ENCODE measurements at places on chromosomes 6 and 20. TPM values are rescaled to one million over a fixed set of nuclear protein-coding genes. Genes with fewer than 3 reads are reported as not detected.

GRCh38 chr20:39983183-39983582, 705.9 kb downstream of the MAFB start:
- no peak overlapping the region for H3K4me3 ChIP-seq
- no peak for DNase-seq
- peaks cover 4% of the 10 kb centered on the region for H3K27me3 ChIP-seq
- H3K36me3 ChIP-seq: no peaks in the 10 kb centered on the region
- H3K27ac ChIP-seq: no peak overlapping the region
- no peaks in the 10 kb centered on the region for H3K4me1 ChIP-seq

DNA sequence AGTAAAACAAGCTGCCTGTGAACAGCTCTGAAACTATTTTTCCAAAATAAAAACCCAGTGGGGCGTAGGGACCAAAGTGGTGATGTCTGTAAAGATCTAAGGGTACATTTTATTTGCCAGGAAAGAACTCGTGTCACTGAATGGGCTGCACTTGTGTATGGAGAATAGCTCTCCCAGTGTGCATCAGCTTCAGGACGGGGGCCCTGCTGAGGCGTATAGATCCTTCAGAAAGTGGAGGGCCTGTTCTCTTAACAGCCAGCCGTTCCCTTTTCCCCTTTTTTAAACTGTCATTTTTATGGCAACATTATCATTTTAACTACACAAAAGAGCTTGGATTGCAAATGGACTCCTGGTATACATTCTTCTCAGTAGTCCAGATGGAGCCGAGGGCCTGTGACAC, 137.3 kb downstream of the TMEM242 start:
- peaks cover 31% of the 10 kb centered on the region for H3K36me3 ChIP-seq
- H3K27ac ChIP-seq: no peak overlapping the region
- no peaks in the 10 kb centered on the region for H3K27me3 ChIP-seq
- peaks cover 11% of the 10 kb centered on the region for H3K4me1 ChIP-seq

DNA sequence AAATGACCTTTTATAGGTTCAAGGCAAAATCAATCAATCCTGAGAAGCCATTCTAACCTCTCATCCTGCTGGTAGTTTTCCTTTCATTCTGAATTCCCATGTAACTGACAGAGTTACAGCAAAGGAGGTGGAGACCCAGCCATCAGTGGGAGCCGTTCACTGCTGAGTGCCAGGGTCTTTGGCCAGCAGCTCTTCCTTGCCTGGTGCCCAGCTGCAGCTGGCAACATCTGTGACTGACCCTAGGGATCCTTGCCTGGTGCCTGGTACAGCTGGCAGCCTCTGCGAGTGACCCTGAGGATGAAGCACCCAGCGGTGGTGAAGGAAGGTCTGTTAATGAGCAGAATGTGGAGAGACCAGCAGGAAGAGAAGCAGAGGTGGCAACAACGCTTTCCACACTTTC, 314.6 kb downstream of the THBS2 start:
- peaks cover 26% of the 10 kb centered on the region for H3K27me3 ChIP-seq
- no peak for DNase-seq
- peaks cover 2% of the 10 kb centered on the region for H3K4me1 ChIP-seq
- no peak overlapping the region for H3K4me3 ChIP-seq
- no peak overlapping the region for H3K27ac ChIP-seq

- no peak for DNase-seq
- no peaks in the 10 kb centered on the region for H3K27me3 ChIP-seq
- no peaks in the 10 kb centered on the region for H3K36me3 ChIP-seq
- no peak overlapping the region for H3K27ac ChIP-seq
Observed at GRCh38 chr20:19956976-19957375, 60.2 kb upstream of the NAA20 start.

Gene SEMG2
- not detected for total RNA-seq

Data from activated CD4-positive, alpha-beta T cell treated with anti-CD3 and anti-CD28 coated beads for 36 hours (primary cell).